ENCODE measurements at places on chromosomes 3 and 15.

DNA sequence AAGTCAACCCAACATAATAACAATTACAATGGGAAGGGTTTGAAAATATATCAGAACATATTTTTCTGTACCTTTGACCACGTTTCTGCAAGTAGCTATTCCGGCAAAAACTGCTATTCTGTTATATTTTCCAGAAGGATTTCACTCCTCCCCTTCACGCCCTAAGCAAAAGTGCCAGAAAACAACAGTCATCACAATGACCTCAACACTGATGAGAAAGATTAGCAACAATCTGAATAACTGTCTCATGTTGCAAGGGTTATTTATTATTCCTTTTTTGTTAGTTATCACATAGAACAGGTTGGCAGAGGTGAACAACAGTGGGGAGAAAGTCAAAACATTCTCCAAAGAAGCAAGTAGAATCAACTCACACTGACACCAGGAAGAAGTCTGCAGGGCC, 269.4 kb upstream of the ARRDC4 start:
- no peak for DNase-seq

GRCh38 chr3:125119752-125120378, 64.1 kb upstream of the HEG1 start:
- DNase-seq, result no peak

GRCh38 chr3:183122257-183122932, 23.1 kb upstream of the MCCC1 start:
- no peak for DNase-seq

DNA sequence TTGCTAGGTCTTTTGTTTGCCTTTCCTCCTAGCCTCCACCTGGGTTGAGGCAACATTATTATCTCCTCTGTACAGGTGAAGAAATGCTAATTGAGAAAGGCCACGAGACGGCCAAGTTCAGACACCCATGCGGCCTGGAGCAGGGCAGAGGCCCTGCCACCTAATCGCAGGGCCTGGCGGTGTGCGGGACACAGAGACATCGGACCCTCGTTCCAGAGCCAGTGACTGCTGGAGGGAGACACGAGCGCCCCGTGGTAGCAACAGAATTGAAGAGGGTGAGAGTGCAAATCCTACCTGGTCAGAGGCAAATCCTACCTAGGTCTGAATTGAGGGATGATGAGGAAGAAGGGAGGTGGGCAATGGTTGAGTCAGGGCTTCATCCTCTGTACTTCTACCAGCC, 113.8 kb upstream of the MEF2A start:
- DNase-seq, result no peak

DNA sequence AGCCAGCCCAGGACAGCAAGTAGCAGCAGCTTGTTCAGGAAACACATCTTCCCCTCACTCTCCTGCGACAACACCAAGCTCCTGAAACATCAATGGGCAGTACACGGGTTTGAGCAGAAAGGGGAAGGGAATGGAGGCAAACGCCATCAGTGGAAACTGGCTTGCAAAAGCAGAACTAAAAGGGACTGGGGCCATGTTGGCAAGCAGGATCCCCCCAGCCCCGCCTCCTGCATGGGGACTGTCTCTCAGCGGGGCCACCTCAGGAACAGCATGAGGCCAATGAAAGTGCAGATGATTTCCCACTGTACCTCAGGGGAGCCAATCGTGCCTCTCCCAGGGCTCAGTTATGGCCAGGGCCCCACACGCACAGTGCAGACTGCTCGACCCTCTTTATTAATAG, 6.8 kb downstream of the CDAN1 start:
- DNase-seq, result no peak

GRCh38 chr15:62853114-62853840, 189.3 kb upstream of the TPM1 start:
- no peak for DNase-seq

- DNase-seq, result no peak
Observed at GRCh38 chr3:138696666-138697370, 88.2 kb downstream of the FAIM start.

DNA sequence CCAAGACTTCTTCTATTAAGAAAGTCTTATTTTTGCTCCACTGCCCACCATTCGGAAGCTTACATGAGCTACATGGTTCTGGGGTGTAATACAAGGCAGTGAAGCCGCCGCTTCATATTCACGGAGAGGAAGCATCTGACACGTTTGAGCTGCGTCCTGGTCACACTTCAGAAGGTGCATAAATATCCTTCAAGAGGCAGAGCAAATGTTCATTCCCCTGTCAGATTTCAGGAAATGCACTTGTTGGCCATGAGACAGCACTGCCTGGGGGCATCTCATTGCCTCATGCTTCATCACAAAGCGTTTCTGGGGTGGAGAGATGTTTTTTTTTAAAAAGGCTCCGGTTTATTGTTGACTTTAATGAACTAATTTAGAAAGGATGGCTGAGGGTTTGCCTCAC, 119.9 kb downstream of the CADPS start:
- DNase-seq, result no peak

DNA sequence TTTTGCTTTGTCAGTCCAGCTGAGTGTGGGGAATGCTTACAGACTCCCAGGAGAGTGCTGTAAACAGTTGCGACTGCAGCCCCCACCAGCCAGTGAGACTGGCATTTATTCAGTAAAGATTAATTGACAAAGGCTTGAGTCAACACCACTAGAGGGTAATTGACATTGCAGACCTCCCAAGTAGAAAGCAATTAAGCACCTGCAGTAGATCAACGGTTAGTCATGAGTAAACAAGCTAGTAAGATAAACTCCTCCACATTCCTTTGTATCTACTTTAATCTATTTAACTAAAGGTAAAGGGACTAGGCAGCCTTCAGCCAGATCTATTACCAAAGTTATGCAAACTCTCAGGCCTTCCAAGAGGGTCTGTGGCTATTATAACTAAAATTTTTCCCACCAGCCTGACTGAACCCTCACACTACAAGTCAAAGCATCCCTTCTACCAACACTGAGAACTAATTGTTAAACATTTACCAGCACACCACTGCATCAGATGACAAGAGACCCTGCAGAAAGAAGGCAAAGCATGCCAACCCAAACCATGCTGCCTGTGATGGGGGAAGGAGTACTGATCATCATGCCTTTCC, 30.5 kb upstream of the GALNT15 start:
- DNase-seq, result no peak

DNA sequence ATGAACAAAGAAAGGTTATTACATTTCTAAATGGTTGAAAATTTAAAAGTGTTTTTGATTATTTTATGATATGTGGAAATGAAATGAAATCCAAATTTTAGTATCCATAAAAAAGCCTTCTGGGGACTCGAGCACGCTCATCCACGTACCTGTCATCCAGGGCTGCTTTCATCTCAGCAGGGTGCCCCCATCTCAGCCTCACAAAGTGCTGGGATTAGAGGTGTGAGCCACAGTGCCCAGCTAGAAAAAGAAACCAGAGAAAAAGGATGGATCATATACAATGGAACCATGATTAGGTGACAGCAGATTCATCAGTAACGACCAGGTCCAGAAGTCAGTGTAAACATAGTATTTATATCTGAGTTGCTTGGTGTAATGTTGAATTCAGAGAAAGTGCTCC, 49.7 kb downstream of the STARD5 start:
- no peak for DNase-seq

GRCh38 chr3:39631136-39631535, 163.7 kb downstream of the MOBP start:
- no peak for DNase-seq

- no peak for DNase-seq
Observed at GRCh38 chr3:167936019-167936418, 159.7 kb downstream of the GOLIM4 start.

DNA sequence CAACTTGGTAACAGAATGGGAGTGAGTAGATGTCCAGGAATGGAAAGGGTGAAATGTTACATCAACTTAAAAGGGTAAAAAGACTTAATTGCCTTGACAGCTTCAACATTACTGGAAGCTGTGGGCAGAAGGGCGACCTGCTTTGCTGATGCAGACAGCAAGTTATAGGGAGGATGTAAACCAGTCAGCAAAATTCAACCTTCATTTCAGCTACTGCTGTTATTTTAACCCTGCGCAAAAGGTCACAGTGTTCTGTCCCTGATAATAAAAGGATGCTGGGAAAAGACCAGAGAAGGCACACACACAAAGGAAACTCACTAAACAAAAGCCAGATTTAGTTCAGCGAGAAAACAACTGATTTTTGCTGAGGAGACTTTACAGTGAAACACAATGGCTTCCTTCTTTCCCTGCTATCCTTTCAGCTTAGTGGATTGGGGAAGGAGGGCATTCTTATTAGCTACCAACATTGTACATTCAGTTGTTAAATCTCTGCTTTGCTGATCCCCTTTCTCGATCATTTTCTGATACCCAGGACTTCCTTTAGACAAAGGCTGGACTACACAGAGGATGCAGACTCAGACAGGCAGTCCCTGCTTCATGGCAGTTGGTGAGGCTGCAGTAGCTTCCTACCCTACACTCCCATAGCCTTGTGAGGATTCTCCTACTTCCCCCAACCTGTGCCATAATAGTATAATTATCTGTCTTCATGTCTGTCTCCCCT, 62.0 kb downstream of the P3H2 start:
- DNase-seq, result no peak

DNA sequence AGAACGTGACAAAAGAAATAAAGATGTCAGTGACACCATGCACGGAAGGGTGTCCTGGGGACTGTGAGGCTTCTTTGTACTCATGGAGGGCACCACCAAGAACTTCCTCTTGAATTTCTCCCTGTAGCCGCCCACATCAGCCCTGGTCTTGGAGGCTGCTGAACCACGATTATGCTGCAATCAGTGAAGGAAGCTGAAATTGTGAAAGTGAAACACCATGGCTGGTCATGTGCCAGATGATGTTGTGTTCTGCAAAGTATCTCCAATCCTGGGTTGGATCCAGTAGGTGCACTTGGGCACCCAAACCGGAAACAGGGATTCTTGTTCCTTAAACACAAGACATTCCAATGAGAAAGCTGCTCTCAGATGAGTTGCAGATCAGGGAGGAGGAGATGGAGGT, 104.4 kb upstream of the GOLGA6L6 start:
- DNase-seq, result no peak

DNA sequence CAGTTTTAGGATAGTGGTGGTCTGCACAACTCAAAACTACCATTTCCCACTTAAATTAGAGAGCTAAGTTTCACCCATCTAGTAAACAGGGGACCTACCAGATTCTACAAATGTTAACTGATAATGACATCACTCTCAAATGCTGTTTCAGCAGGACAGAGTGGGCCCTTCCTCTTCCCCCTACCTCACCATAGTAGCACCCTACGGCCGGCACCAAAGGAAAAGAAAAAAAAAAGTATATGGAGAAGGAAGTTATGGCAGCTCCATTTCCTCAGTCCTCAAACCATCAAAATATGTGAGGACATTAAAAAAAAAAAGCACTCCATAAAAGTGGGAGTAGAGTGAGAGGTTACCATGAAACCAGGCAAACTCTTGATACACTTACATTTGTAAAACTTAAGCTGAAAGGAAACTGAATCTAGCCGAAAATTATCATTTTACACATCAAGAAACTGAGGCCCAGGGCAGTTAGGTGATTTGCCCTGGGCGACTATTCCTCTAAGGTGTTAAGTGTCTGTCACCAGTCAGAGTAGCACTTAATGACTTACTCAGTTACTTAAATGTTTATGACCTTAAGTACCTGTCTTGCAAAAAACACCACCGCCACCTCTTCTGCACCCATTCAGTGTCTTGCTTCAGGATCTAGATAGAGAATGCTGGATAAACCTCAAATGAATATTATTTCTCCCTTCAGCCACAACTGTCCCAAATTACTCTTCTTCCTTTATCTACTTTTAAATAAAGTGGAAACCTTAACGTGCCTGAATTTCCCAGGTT, 2.7 kb downstream of the MSL2 start:
- DNase-seq, result no peak

GRCh38 chr15:65939901-65940617, 70.8 kb downstream of the RAB11A start:
- no peak for DNase-seq

GRCh38 chr15:74565381-74566085, 24.5 kb downstream of the ARID3B start:
- DNase-seq, result no peak

GRCh38 chr3:171190668-171191067, 164.1 kb upstream of the SLC2A2 start:
- DNase-seq, result no peak

GRCh38 chr3:97895216-97895615, 73.4 kb downstream of the CRYBG3 start:
- no peak for DNase-seq

- peak; percentile 48 for DNase-seq
Observed at GRCh38 chr15:69834761-69835160, 263.0 kb downstream of the TLE3 start.

- no peak for DNase-seq
Observed at GRCh38 chr3:195847055-195847950, 35.6 kb upstream of the MUC4 start.

DNA sequence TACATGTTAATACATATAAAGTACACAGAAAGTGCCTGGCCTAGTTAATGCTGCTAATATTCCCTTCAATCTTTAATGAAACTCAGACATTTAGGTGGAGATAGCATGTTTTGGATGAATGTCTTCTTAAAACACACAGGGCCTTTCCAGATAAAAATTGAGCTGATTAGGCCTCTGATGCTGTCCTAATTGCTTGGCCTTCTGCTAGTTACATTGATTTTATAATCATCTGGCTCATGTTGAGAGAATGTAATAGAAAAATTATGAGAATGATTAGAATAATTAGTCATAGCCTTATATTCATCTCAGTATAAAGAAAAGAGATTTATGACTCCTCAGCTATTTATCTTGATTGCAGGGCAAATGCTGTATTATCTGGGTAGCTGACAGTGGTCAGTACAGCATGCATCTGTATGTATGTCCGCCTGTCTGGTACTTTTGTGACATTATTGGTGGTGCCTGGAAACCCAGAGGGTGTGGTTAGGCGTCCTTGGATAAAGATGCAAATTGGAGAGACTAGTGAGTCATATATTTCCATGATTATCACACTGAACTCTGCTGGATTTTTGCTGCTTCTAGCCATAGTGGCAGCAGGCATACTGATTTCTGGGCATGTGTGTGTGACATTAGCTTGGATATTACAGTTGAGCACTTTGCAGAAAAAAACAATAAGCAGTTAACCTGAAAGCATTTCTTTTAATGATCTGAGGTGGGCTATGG, 120.8 kb downstream of the FEZF2 start:
- no peak for DNase-seq

GRCh38 chr3:183392186-183393034, 36.0 kb downstream of the MCF2L2 start:
- DNase-seq, result no peak

Measured in left hindlimb (tissue), 1 donor.